ENCODE measurements at places on chromosomes 5 and 9. TPM values are rescaled to one million over a fixed set of nuclear protein-coding genes. Genes with fewer than 3 reads are reported as not detected.

Gene CTXN3
- not detected for total RNA-seq

DNA sequence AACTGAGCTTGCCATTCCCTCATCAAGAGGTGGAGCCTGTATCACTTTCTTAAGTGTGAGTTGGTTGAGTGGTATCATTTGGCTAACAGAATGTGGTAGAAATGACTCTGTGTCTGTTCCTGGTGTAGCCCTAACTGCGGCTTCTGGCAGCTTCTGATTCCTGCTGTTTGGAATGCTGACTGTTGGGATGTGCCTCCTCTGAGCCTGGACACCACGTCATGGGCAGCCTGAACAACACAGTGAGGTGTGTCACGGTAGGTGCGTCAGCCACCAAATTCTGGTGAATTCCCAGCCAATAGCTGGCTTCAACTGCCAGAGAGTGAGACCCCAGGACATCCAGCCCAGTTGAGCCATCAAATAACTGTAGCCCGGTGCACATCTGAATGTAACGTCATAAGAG lies 6.1 kb upstream of the C9orf152 start:
- no peak overlapping the region for H3K27ac ChIP-seq
- H3K4me3 ChIP-seq = no peak overlapping the region
- no peaks in the 10 kb centered on the region for H3K27me3 ChIP-seq
- peaks cover 6% of the 10 kb centered on the region for H3K4me1 ChIP-seq
- no peaks in the 10 kb centered on the region for H3K36me3 ChIP-seq
- DNase-seq = no peak

Gene OSTF1
- total RNA-seq = 77.8 TPM

Gene VLDLR
- 23.1 TPM for total RNA-seq

Gene UBE2B
- total RNA-seq = 94.6 TPM

- no peak overlapping the region for H3K27ac ChIP-seq
- no peak overlapping the region for H3K4me3 ChIP-seq
- H3K4me1 ChIP-seq = no peaks in the 10 kb centered on the region
- H3K27me3 ChIP-seq = peaks cover 7% of the 10 kb centered on the region
- H3K36me3 ChIP-seq = no peaks in the 10 kb centered on the region
Measured at GRCh38 chr5:141328231-141328630, 2.1 kb upstream of the PCDHGA1 start.

Gene RAD50
- total RNA-seq = 32.8 TPM

Gene SPATA31A3
- total RNA-seq = not detected

DNA sequence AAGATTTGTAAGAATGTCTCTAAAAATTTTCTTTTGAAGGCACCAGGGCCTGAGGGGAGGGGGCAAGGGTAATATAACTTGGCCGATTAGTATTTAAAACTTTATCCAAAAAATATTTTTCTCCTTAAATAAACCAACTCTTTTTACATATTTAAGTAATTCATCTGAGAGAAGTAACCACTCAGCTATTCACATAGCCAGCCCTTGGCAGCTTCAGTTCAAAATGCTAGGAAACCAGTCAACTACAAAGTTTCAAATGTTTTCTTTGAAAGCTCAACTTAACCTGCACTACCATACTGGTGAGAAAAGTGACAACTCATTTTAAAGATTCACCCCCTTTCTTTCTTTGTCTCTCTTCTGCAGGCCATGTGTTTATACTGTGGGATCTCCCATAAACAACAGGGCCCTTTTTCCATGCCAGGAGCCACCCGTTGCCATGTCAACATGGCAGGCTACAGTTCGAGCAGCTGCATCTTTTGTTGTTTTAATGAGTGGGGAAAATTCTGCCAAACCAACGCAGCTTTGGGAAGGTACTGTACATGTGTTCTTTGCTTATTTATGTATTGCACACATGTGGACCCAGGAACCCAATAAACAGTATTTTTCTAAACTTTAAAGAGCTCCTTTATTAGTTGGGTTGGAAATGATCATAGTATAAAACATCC lies 46.3 kb downstream of the AOPEP start:
- H3K27ac ChIP-seq = no peak overlapping the region
- H3K4me1 ChIP-seq = no peaks in the 10 kb centered on the region
- H3K4me3 ChIP-seq = no peak overlapping the region

- H3K4me1 ChIP-seq = peaks cover 9% of the 10 kb centered on the region
- H3K36me3 ChIP-seq = no peaks in the 10 kb centered on the region
- H3K27me3 ChIP-seq = peaks cover 8% of the 10 kb centered on the region
- H3K27ac ChIP-seq = no peak overlapping the region
Measured at GRCh38 chr5:168987543-168988300, 313.2 kb downstream of the SLIT3 start.
